A549 (cell line): ENCODE measurements at places on chromosomes 13 and 19. TPM values are rescaled to one million over a fixed set of nuclear protein-coding genes. Genes with fewer than 3 reads are reported as not detected.

FFAR2 gene
- not detected in 3 replicates for polyA plus RNA-seq

RFPL4AL1 gene
- polyA plus RNA-seq, result not detected in 3 replicates

GRK1 gene
- polyA plus RNA-seq, result not detected in 3 replicates

IGFL1 gene
- polyA plus RNA-seq, result 1.0 to 1.9 TPM (median 1.1 TPM) in 3 replicates

URAD gene
- polyA plus RNA-seq, result not detected in 3 replicates

ZFR2 gene
- polyA plus RNA-seq, result 0.30 to 0.45 TPM (median 0.39 TPM) in 3 replicates

TMC4 gene
- 0.85 to 1.5 TPM (median 1.2 TPM) in 3 replicates for polyA plus RNA-seq

ZNF490 gene
- 0.57 to 0.85 TPM (median 0.79 TPM) in 3 replicates for polyA plus RNA-seq

CGB8 gene
- polyA plus RNA-seq, result 2.0 to 2.7 TPM (median 2.4 TPM) in 3 replicates

FAM83E gene
- polyA plus RNA-seq, result 0.24 to 0.45 TPM (median 0.41 TPM) in 3 replicates

SLC10A2 gene
- not detected in 3 replicates for polyA plus RNA-seq

SPC24 gene
- 21.8 to 22.2 TPM (median 22.2 TPM) in 3 replicates for polyA plus RNA-seq

ANGPTL4 gene
- 12.3 to 18.1 TPM (median 15.1 TPM) in 3 replicates for polyA plus RNA-seq

HSPB6 gene
- polyA plus RNA-seq, result 0.11 to 0.28 TPM (median 0.26 TPM) in 3 replicates

ZNF418 gene
- 1.8 to 3.0 TPM (median 2.2 TPM) in 3 replicates for polyA plus RNA-seq

WDR88 gene
- not detected in 3 replicates for polyA plus RNA-seq

MTUS2 gene
- not detected in 3 replicates for polyA plus RNA-seq

SHISA2 gene
- polyA plus RNA-seq, result not detected in 3 replicates

CELF5 gene
- polyA plus RNA-seq, result 0.61 to 0.87 TPM (median 0.75 TPM) in 3 replicates

LRRC25 gene
- polyA plus RNA-seq, result not detected in 3 replicates

LHB gene
- polyA plus RNA-seq, result 0.22 TPM in 1 of 3 replicates, not detected in the others

C19orf18 gene
- polyA plus RNA-seq, result 0.17 to 0.25 TPM in 2 of 3 replicates, not detected in the other

OVOL3 gene
- polyA plus RNA-seq, result 0.14 to 0.63 TPM (median 0.31 TPM) in 3 replicates
